ENCODE measurements at places on chromosomes 13 and 19.

- no peak for DNase-seq
Measured at GRCh38 chr19:46067691-46068090, 26.9 kb upstream of the IGFL4 start.

DNA sequence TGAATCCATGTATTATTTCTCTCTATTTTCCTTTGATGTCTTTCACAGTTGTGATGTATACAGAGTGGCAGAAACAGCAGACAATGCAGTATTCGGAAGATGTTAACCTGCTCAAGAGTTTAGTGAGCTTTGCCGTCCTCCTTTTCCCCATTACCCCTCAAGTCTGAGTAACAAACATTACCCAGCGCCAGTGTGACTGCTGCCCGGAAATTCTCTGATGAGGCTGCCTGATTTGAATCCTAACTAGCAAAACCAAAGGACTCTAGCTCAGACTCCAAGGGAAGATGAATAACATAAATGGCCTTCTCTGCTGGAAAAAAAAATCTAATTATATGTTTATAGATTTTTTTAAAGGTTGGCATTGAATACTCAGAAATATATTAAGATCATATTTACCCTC, 247.3 kb upstream of the SOX21 start:
- DNase-seq = no peak

DNA sequence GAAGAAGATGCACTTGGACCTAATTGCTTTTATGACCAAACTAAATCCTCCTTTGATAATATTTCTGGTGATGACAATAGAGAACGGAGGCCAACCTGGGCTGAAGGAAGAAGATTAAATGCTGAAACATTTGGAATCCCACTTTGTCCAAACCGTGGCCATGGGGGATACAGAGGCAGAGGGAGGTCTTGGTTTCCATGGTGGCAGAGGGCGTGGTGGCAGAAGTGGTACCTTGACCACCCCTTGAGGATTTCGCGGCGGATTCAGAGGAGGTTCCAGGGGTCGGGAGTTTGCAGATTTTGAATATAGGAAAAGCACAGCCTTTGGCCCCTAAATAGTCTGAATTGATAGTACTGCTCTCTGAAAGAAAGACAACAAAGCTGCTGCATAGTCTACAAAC, 7.2 kb upstream of the LILRB3 start:
- DNase-seq = no peak

- no peak for DNase-seq
Measured at GRCh38 chr13:42865768-42866102, 84.4 kb downstream of the FAM216B start.

- DNase-seq = no peak
Measured at GRCh38 chr13:103844471-103844870, 778.3 kb upstream of the SLC10A2 start.

DNA sequence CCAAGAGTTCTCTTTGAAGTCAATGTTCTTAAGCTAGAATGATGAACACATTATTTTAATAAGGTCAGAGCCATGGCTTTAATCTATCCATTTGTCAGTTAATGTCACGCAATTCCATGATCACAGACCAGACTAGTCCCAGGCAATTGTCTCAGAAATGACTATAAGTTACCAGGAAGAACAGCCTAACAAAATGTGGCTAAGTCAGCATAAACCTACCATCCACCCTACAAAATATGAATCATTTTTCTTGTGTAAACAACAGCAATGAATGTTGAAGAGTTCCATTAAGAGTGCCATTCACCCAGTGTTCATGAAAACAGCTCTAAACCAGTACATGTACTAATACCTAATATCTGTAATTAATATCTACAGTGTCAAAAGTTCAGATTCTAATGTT, 127.5 kb downstream of the KCTD12 start:
- no peak for DNase-seq

GRCh38 chr19:36028313-36029041, 4.2 kb downstream of the CLIP3 start:
- DNase-seq = no peak

DNA sequence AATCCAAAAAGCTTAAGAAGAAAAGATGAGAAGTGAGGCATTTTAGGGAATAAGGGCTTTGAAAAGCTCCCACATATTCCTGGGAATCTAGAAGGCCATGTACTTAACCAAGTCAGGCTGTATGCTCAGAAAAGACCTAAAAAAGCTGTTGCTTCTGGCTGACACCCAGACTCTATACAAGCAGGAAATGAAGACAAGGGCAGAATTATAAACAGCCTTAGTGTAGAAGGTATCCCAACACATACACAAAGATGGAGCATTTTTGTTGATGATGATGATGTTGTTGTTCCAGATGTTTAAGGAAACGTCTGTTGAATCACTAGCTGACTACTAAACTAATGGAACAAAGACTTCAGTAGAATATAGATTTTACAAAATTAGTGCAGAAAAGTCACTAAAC, 26.1 kb upstream of the N4BP2L1 start:
- DNase-seq = no peak

- no peak for DNase-seq
Measured at GRCh38 chr13:65378943-65379519, 1851.1 kb downstream of the PCDH9 start.

DNA sequence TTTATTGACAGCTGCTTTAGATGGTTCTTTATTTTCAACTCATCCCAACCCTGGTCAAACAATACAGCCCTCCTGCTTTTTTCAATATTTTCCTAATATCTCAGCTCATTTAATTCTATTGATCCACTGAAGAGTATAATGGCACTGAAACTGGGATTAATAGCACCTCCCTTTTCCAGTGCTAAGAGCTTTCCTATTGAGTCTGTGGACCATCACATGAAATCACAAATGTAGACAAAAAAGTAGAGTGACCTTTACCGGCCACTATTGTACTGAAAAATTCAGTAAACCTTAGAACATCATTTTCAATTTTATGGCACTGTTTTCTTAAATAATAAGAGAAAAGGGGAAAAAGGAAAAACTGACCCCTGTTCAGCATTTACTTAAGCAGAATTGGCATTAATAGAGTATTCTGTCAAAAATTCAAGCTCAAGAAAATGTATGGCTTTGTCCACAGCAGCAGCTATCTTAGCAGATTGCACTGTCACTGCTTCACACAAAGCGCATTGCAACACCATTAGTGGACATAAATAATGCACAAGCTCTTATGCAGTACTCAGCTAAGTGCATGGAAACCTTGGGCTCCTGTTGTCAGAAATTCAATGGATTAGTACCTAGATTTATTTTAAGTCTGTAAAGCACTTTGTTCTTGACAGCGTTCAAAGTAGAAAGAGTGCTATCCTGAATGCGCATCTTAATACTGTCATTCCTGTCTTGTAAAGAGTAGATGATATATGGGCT, 851.0 kb upstream of the KLHL1 start:
- no peak for DNase-seq

DNA sequence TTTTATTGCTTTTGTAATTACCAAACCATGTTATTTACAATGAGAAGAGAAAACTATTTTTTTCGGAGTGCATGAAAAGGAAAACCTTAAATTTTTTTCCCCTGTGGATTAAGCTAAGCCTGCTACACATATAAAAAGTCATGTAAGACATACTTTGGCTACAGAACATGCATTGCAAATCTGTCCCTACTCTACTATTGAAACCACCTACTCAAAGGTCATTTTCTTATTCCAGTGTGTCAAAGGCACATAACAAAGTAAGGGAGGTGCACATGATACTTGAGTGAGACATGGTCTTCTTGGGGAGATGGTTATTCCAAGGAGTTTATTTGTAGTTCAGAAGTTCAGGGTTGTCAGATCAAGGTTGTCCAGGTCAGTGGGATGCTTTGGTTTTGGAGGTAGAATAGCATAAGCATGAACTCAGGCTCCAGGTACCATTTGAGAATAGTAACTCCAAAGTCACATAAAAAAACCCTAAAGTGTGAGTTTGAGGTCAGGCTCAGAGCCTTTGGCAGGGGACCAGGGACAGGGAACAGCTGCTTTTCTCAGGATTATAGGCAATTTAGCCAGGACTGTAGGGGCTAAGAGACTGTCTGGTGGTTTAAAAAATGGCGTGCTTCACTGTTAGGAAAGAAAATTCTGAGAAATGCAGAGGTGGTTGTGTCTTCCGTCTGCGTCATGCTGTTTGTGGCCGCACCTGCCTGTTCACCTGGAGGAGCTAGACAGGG, 15.4 kb downstream of the FARP1 start:
- DNase-seq = no peak

DNA sequence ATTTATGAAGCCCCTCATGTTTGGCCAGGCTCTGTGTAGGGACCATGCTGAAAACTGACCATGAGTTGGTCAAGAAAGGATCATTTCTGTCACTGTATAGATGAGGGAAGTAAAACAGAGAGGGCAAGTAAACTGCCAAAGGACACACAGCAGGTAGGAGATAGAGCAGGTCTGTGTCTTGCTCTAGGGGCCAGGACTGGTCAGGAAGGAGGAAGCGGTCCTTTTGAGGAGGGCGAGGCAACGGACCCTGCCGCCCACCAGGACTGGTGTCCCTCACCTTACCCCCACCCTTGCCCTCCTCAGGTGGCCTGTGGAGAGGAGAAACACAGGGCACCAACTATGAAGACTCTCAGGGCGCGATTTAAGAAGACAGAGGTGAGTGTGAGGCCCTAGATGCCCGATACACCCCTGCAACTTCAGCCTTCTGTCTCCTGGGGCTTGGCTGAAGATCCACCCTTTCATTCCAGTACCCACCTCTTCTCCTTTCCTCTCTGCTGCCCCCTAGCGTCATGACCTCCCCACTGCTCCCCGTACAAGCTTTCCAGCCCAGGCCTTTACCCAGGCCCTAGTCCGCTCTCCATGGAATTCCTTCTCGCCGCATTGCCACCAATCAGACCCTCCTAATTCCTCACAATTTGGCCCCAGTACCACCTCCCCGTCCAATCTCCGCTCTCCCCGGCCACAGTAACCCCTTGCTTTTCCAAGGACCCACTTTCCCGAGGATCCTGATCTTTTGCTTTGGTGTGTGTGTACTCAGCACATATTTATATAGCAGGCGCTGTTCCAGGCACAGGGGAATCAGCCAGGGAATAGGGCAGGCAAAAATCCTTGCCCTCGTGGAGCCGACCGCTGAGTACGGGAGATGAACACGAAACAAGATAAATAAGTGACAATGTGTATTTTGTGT, 3.9 kb downstream of the ANKRD24 start:
- DNase-seq = peak; percentile 70

- peak; percentile 86 for DNase-seq
Measured at GRCh38 chr19:45478454-45479238, 10.8 kb downstream of the FOSB start.

- no peak for DNase-seq
Measured at GRCh38 chr19:3683405-3684053, 16.7 kb downstream of the PIP5K1C start.

DNA sequence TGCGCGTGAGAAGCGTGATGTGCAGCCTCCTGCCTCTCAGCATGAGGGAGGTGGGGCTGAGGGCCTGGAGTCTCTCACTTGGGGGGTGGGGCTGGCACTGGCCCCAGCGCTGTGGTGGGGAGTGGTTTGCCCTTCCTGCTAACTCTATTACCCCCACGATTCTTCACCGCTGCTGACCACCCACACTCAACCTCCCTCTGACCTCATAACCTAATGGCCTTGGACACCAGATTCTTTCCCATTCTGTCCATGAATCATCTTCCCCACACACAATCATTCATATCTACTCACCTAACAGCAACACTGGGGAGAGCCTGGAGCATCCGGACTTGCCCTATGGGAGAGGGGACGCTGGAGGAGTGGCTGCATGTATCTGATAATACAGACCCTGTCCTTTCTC, 8.7 kb downstream of the CD177 start:
- no peak for DNase-seq

- no peak for DNase-seq
Measured at GRCh38 chr13:43431290-43431716, 355.5 kb downstream of the ENOX1 start.

DNA sequence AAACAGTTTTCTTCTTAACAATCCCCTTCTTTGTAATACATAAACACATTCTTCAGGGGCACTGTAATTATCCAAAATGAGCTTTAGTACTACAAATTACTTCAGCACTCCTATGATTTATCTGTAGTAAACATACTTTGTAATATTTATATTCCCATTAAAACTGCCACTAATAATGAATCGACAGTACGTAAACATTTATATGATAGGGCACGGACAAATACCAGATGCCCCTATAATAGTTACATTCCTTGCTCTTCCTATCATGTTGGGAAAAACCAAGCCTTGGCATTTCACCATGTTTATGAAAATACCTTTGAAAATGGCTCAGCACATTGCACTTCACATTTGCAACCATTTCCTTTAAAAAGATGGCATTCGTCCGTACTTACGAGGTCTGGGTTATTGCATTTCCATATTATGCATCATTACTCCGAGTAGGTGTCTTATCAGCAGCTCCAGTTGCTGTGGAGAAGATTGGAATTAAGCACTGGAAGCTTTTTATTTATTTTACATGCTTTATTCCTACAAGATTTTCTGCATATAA, 1043.4 kb downstream of the DIAPH3 start:
- DNase-seq = no peak

DNA sequence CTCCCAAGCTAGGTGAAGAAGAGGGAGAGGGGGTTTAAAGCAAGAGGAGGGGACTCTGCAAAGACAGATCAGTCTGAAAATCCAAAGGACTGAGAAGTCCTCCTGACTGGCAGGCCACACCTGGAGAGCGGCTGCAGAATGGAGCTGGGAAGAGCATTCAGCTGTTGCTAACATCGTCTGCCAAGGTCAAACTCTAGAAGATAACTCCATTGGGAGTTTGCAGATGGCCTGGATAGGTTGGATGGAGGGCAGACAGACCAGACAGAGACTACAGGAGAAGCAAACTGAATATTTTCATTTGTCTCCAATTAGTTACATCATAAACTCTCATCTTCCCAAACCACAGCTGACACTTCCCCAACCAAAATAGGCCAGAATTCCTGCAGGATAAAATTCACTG, 19.9 kb upstream of the SHISA2 start:
- DNase-seq = no peak

- DNase-seq = no peak
Measured at GRCh38 chr13:79548902-79549301, 67.9 kb downstream of the NDFIP2 start.

All from activated CD4-positive, alpha-beta T cell treated with anti-CD3 and anti-CD28 coated beads for 4 hours (primary cell).